ENCODE measurements at places on chromosomes 3 and 15.

DNA sequence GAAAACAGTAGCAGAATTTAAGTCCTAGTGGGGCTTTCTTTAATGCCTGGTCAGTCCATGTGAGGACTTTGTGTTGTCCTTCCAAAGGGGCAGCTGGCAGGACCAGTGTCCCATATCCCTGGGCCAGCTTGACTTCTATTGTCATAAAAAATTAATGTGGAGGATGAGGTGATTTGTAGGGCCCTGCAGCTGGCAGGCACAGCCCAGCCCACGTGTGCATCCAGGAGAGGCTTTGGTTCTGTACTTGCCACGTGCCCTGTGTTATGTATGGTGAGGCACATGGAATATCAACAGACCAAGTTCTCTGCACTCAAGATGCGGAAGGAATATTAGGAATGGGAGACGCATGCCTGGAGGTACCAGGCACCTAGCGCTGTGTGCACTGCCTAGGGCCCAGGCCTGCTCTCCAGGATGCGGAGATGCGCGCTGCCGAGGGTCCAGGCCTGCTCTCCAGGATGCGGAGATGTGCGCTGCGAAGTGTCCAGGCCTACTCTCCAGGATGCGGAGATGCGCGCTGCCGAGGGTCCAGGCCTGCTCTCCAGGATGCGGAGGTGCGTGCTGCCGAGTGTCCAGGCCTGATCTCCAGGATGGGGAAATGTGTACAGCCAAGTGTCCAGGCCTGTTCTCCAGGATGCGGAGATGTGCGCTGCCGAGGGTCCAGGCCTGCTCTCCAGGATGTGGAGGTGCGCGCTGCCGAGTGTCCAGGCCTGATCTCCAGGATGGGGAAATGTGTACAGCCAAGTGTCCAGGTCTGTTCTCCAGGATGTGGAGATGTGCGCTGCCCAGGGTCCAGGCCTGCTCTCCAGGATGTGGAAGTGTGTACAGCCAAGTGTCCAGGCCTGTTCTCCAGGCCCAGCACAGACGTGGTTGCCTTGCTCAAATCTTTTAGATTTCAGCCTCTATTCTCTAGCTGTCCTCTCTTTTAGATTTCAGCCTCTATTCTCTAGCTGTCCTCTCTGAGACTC lies 183.3 kb upstream of the ROPN1 start:
- no peak for DNase-seq

- no peak for DNase-seq
These were observed 218.8 kb downstream of the PLCL2 start for GRCh38 chr3:17103579-17103978.

- DNase-seq, result no peak
These were observed 63.9 kb downstream of the MEX3B start for GRCh38 chr15:81981908-81982307.

DNA sequence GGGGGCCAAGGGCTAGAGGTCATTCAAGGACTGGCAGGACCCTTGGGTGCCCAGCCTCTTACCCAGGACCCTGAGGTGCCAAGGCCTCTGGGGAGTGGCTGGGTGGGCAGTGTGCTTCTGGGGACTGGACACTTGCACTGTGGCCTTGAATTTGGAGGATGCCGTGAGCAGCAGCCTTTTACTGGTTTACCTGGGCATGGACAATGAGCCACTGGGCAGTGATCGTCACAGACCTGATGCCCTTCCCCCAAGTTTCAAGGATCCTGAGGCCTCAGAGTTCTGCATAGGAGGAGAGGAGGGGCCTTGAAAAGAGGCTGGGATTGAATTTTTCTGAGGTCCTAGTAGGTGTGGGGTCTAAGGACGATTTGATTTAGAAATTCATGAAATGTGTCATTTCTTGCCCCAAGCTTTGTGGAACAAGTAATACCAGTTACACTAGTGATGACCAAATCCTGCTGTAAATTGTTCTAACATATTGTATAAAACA lies 146.1 kb upstream of the TPM1 start:
- no peak for DNase-seq

GRCh38 chr15:73264881-73265280 lies 103.9 kb downstream of the HCN4 start:
- no peak for DNase-seq

DNA sequence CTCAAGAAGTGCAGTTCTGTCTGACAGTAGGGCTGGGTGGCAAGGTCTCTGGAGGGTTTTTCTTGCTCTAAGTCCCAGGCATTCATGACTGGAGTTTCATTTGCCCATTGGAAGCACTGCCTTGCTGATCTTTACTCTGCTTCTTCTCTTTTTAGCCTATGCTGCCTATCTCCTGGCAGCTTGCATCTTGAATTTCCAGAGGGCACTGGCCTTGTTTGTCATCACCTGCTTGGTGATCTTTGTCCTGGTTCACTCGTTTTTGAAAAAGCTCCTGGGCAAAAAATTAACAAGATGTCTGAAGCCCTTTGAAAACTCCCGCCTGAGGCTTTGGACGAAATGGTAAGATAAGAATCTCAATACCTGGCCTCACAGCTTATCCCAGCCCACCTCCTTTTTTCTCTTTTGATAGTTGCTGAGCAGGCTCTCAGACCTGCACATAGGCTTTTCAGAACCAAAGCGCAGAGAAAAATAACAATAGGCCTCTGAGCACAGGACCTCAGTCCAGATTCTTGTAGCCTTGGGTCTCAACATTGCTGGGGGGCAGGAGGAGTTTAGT lies 10.9 kb downstream of the SLC28A2 start:
- DNase-seq, result no peak

DNA sequence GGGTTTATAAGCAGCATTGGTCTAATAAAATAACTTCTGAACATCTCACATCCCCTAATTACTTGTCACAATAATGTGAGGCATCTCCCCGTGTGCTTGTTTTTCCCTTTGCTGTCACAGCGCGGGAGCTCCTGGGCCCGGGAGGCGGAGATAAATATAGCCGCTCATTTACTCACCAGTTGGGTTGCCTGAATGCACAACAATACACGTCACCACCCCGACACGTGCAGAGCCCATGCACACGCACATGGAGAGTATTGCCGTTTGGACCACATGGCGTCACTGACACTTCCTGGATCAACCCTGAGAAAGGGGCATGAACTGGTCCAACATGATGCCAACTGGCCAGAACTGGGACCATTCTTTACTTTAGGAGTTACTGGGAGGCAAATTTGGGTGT lies 76.2 kb downstream of the MRPL46 start:
- no peak for DNase-seq

DNA sequence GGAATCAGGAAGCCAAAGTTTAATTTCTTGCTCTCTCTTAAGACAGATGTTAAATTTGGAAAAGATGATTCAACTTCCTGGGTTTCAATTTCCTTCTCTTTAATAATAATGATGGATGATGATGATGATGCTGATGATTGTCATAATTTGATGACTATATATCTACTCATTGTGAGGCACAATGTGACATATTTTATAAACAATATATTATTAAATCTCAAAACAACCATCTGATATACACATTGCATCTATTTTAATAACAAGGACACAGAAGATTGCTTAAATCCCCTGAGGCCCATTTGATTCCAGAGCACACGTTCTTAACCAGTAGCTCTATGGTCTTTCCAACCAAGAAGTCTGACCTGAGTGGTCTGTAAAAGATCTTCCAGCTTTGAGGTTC lies 124.0 kb downstream of the CNTN6 start:
- no peak for DNase-seq

GRCh38 chr15:74857082-74857655 lies 14.2 kb upstream of the ULK3 start:
- no peak for DNase-seq

DNA sequence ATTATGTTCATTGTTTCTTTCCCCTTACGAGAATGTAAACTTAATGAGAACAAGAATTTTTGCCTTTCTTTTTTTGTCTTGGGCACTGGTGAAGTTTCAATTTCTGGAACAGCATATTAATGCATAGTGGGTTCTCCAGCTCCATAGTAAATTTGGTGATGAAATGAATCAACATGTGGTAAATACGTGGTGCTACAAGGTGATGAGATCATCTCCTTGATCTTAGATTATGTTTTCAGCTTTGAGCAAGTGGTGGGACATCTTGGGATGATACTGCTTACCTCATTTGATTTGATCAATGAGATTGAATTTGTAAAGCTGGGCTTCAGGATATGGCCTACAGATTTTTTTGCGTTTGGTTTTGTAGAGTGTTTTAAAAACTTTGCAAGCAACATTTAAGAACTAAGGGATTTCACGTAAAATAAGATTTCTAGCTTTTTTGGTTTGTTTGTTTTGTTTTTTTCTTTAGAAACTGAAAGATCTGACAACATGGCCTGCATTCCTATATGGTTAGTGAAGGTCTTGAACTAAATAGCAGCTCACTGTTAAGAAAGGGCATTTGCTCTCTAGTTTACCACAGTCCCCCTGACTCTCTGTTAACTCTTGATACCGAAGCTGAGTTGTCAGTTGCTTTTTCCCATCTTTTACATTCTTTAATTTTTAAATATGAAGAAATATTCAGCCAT lies 45.6 kb downstream of the FNDC3B start:
- DNase-seq, result no peak

- DNase-seq, result no peak
These were observed 13.1 kb upstream of the GUCA1C start for GRCh38 chr3:108966773-108967172.

- DNase-seq, result no peak
These were observed 54.3 kb downstream of the NTRK3 start for GRCh38 chr15:88202231-88202630.

DNA sequence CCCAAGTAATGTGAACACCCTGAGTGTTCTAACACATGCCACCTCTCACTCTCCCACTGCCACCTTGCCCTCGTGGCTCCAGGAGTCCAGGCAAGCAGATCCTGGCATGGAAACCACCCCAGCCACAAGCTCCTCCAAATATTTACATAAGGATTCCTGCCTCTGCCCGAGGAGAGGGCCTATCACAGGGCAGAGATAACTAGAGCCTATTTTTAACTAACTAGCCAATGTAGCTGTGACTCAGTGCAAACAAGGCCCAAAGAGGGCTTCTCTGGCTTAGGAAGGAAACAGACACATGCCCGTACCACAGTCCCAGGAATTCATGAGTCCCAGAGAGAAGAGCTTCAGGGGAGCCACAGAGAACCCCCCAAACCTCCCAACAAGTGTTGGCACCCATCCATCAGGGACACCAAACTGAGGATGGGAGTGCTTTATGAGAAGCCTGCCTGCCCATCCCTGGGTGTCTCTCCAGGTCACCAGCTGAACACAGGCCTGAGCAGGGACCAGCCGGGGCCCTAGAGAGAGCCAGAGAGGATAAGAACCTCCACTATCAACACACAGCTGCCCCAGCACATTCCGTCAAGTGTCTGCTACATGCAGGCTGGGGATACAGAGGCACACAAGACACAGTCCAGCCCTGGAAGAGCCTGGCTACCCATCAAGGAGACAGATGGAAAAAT lies 9.2 kb downstream of the FYCO1 start:
- DNase-seq, result no peak

GRCh38 chr3:189267981-189268613 lies 96.3 kb downstream of the TPRG1 start:
- DNase-seq, result no peak

DNA sequence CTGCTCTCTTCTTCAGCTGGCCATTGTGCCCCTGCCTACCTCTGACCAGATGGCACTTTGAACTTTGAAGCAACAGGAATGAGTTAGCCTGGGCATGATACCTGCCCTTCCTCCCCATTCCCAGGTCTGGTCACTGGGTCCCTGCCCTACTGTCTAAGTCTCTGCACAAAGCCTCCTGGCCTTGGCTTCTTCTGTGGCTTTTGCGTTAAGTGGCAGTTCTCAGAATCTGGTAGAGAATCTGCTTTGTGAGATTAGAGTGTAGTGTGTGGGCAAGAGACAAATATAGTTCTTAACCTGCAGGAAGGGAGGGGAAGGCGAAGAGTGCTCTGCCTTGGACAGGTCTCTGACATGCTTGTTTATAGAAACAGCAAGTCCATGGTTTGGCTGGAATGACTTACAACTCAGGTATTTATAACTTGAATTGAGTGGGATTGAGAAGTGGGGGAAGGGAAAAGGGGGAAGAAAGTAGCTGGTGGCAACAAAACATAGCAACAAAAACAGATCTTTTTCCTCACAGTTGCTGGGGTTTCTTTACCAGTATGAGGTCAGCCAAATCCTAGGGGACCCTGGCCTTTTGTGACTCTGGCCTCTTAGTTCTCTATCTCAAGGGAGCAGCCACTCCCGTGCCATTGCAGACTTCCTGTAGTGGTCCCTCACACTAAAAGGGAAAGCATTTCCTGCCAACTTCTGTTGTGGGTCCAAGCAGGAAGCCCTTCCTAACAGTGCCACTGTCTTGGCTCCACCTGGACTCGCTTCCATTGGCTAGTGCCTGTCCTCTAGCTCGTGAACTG lies 16.7 kb downstream of the MAPKBP1 start:
- DNase-seq, result no peak

DNA sequence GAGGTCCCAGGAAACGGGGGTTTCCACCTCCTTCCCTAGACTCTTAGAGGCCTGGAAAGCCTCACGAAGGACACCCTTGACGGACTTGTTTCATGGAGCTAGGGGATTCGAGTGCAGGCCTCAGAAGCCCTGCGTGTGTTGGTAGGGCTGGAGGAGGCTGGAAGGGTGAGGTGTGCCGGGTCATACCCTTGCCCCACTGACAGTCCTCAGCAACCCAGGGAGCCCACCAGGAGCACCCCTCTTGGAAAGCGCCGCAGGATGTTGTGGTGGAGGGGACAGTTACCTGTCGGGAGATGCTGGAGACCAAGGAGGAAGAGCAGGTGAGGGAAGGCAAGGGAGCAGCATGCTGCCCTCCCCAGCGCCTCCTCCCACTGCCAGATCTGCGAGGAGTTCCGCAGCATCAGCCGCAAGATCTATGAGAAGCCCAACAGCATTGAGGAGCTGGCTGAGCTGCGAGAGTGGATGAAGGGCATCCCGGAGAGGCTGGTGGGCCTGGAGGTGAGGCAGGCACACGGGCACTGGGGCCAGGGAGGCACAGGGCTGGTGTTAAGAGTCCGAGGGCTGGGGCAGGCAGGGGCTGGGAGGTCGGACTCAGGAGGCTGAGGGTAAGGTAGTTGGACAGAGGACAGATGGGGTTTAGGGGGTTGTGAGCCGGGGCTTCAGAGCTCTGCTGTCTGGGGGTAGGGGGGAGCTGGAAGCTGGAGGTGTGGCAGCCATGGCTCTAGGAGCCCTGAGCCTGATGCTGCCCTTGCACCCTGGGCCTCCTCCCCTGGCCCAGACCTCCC lies 33.7 kb downstream of the DNAH1 start:
- no peak for DNase-seq

All from activated CD8-positive, alpha-beta memory T cell treated with anti-CD3 and anti-CD28 coated beads for 4 hours (primary cell).